ENCODE measurements at places on chromosomes 12 and 14.

- no peak for DNase-seq
These were observed 85.3 kb upstream of the PAWR start for GRCh38 chr12:79776111-79776510.

GRCh38 chr14:30078811-30079402 lies 151.3 kb upstream of the PRKD1 start:
- DNase-seq: no peak

- DNase-seq: no peak
These were observed 37.3 kb downstream of the PTPN11 start for GRCh38 chr12:112456029-112456428.

DNA sequence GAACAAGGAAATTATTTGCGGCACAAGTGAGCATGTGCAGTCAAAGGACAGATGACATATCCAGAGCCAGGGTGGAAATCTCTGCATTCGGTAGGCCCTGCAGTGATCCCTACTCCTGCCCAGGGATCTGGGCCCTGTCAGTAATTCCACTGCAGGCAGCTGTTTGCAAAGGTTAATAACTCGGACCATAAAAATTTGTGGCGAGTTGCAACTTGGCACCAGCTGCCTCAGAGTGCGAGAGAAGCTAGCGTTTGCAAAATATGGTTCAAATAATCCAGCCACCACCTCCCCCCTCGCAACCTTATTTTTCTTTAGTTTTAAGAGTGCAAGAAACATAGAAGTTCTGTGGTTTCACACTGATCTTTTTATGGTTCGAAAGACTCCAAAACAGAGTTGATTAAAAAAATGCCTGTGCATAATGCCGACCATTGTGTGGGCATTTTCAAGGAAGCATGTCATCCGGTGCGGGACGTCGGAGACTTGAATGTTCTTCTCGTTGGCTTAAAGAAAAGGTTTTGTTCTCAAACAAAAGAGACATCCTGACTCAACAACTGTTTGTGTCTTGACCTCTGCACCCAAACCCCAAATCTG lies 224.5 kb downstream of the BCL11B start:
- no peak for DNase-seq

GRCh38 chr12:3295646-3296408 lies 195.2 kb upstream of the PRMT8 start:
- no peak for DNase-seq

DNA sequence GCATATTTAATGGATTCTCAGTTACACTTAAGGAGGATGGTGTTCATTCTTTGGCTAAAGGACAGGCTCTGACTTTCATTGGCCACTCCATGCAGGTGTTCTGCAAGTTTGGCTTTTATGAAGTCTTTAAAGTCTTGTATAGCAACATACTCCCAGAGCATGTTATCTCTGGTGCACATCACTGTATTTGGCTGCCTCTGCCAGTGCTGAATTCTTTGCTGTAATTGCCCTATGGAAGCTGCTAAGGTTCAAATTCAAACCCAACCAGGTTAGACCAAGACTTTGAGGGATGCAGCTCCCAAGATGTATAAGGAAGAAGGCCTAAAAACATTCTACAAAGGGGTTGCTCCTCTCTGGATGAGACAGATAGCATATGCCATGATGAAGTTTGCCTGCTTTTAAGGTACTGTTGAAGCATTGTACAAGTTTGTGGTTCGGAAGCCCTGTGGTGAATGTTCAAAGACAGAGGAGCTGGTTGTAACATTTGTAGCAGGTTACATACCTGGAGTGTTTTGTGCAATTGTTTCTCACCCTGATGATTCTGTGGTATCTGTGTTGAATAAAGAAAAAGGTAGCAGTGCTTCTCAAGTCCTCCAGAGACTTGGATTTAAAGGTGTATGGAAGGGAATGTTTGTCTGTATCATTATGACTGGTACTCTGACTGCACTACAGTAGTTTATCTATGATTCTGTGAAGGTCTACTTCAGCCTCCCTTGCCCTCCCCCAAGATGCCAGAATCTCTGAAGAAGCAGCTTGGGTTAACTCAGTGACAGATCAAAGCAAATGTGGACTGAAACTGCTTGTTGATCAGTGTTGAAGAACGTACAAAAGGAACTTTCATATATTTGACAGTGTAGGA lies 19.4 kb downstream of the TMEM116 start:
- DNase-seq: no peak

DNA sequence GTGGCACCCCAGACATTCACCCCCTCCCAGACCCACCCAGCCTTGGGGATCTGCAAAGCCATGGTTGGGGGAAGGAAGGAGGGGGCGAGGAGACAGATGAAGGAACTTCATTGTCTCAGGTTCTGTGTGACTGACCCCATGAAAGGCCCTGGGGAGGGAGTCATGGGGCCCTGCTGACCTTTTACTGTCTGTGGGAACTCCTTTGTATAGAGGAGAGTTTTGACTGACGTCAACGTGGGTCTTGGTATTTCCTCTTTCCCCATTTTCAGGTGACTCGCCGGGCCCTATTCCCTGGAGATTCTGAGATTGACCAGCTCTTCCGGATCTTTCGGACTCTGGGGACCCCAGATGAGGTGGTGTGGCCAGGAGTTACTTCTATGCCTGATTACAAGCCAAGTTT lies 3.1 kb upstream of the RAB5B start:
- DNase-seq: no peak

GRCh38 chr12:53506450-53506785 lies 866 bp downstream of the NPFF start:
- DNase-seq: no peak

DNA sequence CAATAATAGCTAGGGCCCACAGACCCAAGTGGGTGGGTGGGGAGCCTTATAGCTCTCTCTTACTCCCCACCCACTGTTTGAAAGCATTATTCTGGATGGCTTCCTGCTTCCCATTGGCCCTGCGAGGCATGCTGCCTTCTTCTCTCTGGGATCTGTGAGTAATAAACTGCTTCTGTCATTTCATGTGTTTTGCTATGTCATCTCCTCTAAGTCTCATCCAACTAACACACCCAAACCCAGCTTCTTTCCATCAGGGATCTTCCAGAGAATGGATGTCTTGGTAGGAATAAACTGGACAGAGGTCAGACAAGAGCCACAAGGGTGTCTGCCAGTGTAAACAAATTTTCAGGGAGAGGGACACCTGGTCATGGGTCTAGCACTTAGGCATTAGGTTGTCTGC lies 66.4 kb upstream of the BDKRB2 start:
- DNase-seq: no peak

DNA sequence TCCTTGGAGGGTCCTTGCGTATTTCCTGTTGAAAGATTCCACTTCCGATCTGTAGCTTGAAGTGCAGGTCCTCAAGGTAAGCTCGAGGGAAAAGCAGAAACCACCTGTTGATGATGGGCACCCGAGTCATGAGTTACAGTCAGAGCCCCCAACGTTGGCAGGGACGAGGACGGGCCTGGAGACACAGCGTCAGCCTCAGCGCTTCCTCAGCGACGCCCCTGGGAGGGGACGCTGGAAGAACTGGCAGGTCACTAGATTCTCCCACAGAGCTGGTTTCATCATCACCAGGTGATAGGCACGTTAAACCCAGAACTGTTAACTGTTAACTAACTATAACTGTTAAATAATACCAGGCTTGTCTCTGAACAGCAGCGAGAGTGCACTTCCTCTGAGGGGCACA lies 101.8 kb downstream of the TNFAIP2 start:
- DNase-seq: no peak

All from Panc1 (cell line).